Activated gamma-delta T cell treated with Interleukin-2 at 50 U/mL for 16 hours (primary cell): ENCODE measurements at places on chromosomes 6 and 20.
A peak's percentile ranks its signal among the peaks of the same experiment; 100 is the strongest.

DNA sequence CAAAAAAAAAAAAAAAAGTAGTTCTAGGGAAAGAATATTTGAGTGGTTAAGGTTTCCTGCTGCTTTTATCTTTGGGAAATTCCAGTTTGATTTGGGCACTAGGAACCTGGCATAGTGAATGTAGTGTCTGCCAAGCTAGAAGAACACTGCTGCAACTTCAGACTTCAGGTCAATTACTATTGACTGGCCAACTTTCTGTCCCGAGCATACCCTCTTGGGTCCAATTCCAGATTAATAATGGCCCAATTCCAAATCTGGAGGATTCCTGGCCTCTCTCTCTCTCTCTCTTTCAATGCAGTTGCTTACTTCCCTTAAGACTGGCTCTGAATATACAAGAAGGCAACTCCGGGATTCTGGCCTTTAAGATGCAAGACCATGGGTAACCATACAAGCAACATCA, 74.9 kb downstream of the ANKEF1 start:
- no peak for DNase-seq

DNA sequence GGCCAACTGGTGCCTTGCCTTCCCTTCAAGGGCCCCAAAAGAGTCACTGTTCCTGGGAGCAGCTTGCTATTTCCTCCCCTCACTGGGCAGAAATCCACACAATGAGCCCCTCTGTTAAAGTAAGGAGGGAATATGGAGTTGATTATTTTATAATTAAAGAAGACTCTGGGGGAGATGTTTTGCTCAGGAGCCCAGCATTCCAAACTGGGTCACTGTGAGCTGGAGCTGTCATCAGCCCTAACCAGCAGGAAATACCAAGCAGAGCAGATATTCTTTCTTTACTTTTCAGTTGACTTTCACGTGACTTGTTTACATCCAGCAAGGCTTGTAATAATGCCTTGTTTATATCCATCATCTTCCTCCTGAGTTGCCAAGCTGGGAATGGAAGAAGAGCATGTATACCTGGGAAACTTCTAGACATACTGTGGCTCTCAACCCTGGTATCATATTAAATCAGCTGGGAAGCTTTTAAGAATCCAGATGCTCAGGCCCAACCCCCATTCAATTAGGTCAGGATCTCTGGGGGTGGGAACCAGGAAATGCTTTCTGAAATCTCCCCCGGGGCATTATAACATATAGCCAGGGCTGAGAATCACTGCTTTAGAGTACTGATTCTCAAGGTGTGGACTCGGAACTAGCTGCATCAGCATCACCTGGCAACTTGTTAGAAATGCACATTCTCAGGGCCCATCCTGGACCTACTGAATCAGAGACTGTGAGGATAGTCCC, 175.6 kb upstream of the MYLIP start:
- DNase-seq: no peak

DNA sequence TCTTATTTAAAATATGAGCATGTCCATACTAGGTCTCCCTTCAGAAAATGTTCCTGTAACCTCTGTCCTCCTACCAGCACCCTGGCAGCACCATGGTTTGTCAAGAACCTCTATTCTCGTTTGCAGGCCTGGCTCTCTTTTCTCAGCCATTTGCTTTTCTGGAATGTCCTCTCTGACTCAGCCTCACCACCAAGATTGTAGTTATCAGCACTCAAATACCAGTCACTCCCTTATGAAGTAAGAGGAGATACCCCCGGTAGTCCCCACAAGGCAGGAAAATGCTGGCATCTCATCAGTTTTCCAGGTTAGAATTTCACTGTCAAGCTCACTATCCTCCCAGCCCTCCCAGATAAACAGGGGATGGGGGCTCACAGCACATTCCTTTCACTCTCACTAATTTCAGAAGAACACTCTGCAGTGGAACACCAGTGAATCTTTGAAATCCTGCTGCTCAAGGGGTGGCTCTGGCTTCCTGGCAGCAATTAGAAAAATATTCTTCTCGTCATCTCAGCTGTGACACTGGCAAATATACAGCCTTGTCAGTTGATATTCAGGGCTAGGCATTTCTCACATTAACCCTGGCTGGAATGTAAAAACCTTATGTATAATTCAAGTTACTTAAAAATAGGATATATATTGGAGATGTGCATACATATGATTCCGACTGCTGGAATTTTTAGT, 129.2 kb downstream of the TBX18 start:
- DNase-seq: no peak

GRCh38 chr6:122568350-122568749, 41.9 kb upstream of the PKIB start:
- DNase-seq: no peak

GRCh38 chr6:42440778-42441696, 10.7 kb downstream of the TRERF1 start:
- DNase-seq: no peak

GRCh38 chr6:127103482-127103881, 15.0 kb upstream of the RSPO3 start:
- DNase-seq: no peak

- DNase-seq: no peak
Measured at GRCh38 chr6:146543940-146544615, 445 bp downstream of the RAB32 start.

GRCh38 chr6:149567945-149568585, 1.9 kb downstream of the GINM1 start:
- DNase-seq: no peak

- DNase-seq: no peak
Measured at GRCh38 chr20:51380401-51381385, 161.8 kb downstream of the NFATC2 start.

GRCh38 chr6:79599725-79600259, 31.3 kb upstream of the SH3BGRL2 start:
- DNase-seq: no peak

GRCh38 chr20:22575087-22575721, 9.2 kb downstream of the FOXA2 start:
- no peak for DNase-seq

- DNase-seq: no peak
Measured at GRCh38 chr6:129314575-129314974, 395.4 kb downstream of the ARHGAP18 start.

DNA sequence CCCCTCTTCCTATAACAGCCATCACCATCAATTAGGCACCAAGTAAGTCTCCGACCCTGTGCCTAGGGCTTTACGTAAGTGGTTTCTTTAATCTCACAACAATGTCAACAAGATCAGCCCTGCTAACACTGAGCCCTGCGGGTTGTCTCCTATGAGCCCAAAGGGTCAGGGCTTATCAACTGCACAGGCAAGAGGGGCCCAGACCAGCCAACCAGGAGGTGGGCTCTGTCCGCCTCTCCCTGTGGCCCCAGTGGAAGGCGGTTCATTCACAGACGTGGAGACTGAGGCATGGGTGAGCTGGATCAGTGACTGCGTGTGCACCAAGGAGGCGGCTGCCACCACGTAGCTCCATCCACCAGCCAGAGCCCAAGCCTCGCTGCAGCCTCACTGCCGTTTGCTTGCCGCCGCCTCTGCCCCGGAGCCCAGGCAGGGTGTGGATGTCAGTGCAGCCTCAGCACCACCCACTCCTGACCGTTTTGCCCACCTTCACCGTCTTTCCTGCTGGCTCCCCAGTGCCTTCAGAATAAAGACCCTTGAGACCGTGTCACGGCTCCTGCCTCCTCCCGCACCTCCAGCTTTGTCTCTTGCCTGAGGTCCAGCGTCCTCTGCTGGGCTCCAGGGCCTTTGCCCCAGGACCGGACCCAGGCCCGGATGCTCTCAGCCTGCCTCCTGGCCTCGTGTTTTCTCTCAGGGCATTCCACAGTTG, 78.7 kb downstream of the DLL1 start:
- DNase-seq: no peak

- DNase-seq: peak; percentile 68
Measured at GRCh38 chr20:32674362-32674789, 635 bp upstream of the C20orf203 start.

DNA sequence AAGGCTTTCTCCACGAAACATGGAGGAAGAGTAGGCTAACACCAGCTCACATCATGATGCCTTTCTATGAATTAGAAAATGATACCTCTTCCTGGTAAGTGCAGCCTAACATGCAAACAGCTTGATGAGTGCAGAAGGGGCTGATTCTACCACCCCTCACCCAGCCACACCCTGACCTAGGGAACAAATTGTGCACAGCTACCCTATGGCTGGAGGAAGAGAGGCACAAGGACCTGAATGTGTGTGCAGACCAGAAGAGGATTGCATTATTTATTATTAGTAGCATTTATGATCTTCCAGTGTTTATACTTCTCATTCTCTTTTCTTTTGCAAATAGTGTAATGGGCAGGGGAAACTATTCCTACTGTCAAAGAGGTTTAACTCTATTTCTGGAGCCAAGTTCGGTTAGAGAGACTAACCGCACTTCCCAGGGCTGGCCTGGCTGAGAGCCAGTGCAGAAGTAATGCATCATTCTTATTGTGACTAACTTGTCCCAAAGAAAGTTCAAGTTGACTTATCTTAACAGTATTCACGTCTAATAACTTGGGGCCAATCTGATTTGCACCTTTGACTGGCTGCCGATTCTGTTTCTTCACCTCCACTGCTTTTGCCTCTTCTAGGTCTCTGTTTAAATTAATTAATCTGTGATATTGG, 237.5 kb downstream of the CD83 start:
- DNase-seq: no peak

GRCh38 chr6:159813781-159814180, 13.7 kb downstream of the PNLDC1 start:
- no peak for DNase-seq

- DNase-seq: no peak
Measured at GRCh38 chr20:63974402-63975200, 4.8 kb downstream of the SAMD10 start.

- no peak for DNase-seq
Measured at GRCh38 chr20:2814587-2815051, at the start of gene C20orf141. TSS of gene C20orf141 (plus strand) at chr20:2814987. CDS start at chr20:2815185, 198 bp downstream.

DNA sequence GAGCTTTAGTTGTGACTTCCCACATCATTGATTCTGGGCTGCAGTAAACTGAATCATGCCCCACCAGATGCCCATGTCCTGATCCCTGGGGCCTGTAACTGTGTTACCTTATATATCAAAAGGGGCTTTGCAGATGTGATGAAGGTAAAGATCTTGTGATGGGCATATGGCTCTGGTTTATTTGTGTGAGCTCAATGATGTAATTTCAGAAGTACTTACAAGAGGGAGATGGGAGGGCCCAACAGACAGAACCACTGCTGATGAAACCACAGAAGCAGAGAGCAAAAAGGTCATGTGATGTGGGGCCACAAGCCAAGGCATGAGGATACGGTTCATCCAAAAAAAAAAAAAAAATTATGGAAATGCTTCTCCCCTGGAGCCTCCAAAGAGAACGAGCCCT, 118.7 kb downstream of the TOX2 start:
- DNase-seq: no peak

DNA sequence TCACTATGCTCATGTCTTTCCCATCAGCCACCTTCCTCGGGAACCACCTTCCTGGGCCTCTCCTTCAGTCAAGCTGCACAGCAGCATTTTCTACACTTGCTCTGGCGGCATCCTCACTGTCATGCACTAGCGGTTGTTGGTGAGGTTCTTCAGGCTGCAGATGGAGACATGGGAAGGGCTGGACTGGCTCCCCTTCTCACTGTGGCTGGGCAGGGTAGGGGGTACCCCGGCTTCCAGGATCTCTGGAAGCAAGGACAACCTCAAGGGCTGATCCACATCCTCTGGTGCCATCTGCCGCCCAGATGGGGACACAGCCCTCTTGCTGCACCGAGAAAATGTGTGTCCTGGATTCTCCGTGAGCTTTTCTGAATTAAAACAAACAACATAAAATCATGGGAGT, 180.1 kb upstream of the RNF24 start:
- no peak for DNase-seq

DNA sequence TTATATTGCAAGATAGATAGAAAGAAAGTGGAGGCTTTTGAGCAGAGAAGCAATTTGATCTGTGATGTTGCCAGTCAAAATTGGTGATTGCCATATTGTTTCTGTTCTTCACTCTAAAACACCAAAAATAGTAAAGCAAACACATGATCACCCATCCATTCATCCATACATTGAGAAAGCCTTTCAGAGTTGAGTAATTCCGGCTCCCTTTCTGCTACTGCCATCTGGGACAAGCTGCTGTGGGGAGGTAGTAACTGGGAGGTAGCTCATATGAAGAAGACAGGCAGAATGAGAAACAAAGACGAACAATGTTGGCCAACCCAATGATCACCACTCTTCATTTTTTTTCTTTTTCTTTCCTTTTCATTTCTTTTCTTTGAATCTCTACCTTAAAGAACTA, 51.1 kb upstream of the HBS1L start:
- DNase-seq: no peak

GRCh38 chr6:73030257-73030656, 195.0 kb downstream of the KHDC1L start:
- DNase-seq: no peak

- no peak for DNase-seq
Measured at GRCh38 chr6:143578054-143578453, 66.5 kb upstream of the FUCA2 start.

- DNase-seq: no peak
Measured at GRCh38 chr20:60206259-60206658, 248.0 kb downstream of the CDH26 start.

- no peak for DNase-seq
Measured at GRCh38 chr6:37289931-37290330, 32.0 kb upstream of the TMEM217 start.

GRCh38 chr20:20666359-20666758, 46.1 kb downstream of the RALGAPA2 start:
- no peak for DNase-seq

GRCh38 chr6:6931071-6932025, 176.4 kb upstream of the RREB1 start:
- no peak for DNase-seq

- no peak for DNase-seq
Measured at GRCh38 chr6:135118134-135118730, 62.9 kb upstream of the MYB start.

- no peak for DNase-seq
Measured at GRCh38 chr20:38224531-38224930, 36.0 kb downstream of the KIAA1755 start.

DNA sequence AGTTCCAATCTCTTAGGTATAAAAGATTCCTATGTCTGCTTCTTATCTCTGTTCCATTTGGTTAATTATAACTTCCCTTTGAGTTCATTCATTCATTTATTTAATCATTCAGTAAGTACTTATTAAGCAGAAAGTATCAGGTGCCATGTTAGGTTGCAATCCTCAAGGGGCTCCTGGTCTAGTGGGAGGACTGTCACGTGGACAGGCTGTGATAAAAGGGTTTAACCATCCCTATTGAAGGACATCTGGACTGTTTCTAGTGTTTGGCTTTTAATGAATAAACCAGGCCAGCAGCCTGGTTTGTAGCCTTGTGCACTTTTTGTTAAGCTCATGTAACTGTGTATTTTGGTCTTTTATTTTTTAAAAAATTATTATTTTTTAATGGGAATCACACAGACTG, 162.1 kb upstream of the OGFRL1 start:
- no peak for DNase-seq

DNA sequence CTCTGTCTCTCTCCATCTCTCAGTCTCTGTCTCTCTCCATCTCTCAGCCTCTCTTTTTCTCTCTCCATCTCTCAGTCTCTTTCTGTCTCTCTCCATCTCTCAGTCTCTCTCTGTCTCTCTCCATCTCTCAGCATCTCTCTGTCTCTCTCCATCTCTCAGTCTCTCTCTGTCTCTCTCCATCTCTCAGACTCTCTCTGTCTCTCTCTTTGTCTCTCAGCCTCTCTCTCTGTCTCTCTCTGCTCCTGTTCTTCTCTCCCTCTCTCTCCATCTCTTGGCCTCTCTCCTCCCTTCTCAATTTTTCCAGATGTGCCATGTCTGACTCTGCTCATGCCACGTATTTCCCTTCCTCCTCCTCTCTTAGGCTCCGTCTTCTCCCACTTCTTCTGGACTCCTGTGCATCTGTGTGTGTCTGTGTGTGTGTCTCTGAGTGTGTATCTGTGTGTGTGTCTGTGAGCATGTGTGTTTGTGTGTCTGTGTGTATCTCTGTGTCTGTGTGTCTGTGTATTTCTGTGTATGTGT, 72.7 kb downstream of the SRC start:
- no peak for DNase-seq
